Bone marrow (tissue), 2 donors: ENCODE measurements at places on chromosomes 3 and 15.

DNA sequence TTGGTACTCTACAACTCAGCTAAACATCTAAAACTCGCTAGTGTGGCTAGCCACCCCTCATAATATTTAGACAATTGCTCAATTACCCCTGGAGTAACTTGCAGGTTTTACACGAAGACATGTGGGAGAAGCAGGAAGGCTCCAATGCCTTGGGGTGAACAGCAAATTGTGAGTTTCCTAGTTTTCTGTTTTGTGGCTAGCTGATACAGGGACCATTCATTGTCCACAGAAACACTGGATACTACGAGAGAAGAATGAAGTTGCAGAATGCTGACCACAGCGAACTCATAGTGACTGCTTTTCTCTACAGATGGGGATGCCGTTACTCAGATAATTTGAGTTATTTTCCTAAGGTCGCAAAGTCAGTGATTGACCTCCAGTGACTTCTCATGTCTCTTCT lies 212.9 kb downstream of the P3H2 start:
- DNase-seq = no peak

DNA sequence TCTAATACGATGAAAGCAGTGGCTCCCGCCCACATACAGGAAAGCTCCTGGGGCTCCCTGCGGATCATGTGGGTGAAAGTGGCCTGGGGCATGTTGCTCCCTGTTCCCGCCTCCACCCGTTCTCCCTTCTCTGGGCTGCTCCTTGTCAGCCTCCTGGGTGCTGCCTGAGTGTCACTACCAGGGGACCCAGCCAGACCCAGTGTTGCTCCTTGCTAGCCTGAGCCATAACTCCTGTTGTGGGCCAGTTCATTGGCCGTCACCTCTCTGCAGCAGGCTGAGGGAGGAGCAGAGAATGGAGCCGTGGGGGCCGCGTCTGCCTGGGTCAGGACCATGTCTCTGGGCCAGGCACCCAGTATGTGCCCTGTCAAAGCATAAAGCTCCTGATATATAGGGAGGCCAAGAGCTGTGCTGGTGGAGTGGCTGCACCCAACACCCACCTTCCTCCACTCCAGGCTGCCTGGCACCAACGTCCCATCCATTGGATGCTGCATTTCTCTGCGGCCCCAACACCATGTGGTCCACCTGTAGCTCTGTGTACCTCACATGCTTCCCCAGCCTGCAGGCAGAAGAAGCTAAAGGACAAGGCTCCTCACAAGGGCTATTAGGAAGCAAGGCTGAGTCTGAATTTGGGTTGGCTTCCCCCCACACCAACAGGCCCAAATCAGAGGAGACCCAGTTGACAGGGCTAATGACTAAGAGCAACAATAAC lies 40.5 kb downstream of the KLF13 start:
- no peak for DNase-seq

- DNase-seq = no peak
Observed at GRCh38 chr3:126360714-126361060, 3.5 kb upstream of the KLF15 start.

DNA sequence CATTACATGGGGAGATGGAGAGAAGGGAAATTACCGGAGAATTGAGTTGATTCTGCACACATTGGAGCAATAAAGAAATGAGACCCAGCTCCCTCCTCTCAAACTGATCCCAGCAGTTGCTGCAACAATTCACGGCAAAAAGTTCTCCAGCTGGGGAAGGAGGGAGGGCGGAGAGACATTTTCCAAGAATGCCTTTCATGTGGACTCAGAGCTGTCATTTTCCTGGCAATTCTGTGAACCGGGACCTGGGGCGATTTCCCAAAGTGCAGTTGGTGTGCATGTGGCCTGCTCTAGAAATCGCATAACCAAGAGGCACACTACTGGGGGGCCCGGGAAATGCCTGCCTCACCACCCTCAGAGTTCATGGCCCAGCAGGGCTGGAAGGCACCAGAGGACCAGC lies 48.7 kb upstream of the IREB2 start:
- no peak for DNase-seq

GRCh38 chr3:107795514-107796094 lies 272.8 kb downstream of the BBX start:
- no peak for DNase-seq

DNA sequence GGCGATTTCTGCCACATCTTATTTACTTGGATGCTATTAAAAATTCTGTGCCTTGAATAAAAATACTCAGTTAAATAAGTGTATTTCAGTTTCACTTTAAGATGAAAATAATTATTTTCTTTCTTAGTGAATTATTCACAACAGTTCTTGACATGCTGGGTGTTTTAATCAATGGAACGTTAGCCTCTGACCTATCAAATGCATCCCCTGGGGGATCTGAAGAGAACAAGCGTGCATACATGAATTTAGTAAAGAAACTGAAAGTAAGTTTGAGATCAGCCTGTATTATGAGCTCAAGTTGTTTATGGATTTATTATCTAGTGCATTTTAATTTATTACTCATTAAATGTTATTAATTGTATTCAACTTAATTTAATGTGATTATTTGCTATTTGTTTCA lies 597 bp downstream of the P2RY12 start:
- DNase-seq = no peak

GRCh38 chr3:134955874-134956273 lies 160.8 kb downstream of the EPHB1 start:
- no peak for DNase-seq

DNA sequence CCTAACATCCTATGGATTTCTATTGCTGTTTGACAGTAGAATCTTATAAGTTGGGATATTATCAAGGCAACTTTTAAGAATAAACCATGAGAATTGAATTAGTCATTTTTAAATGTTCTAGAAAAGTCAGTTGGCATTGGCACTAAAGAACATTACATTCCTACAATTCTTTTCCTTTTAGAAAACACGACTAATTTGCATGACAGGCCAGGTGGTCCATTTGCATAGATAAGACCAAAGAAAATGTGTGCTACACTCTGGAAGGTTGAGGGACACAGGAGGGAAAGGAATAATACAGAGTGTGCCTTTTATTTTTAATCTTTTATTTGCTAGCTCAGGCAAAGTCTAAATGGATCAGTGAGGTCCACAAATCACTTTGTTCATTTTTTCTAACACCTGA lies 962.3 kb downstream of the EPHA3 start:
- DNase-seq = no peak

GRCh38 chr3:160210799-160211221 lies 14.4 kb upstream of the C3orf80 start:
- no peak for DNase-seq

GRCh38 chr3:107950417-107950816 lies 140.4 kb downstream of the CD47 start:
- no peak for DNase-seq

DNA sequence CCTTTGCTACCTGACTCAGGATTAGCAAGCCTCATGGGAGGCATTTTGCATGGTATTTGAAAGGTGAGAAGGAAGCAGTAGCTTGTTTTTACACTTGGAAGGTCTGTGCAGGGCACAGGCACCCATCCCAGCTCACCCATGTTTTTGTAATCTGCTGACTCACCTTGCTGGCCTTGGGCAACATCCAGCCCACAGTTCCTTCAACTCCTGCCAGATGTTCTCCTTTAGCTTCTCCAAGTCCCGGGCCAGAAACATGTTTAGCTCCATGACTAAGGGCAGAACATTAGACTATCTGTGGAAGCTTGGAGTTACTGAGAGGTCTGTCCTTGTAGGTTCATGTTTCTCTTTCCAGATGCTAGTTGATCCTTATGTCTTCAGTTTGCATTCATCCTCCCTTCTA lies 12.4 kb upstream of the ZNF770 start:
- DNase-seq = no peak

GRCh38 chr15:34206011-34206410 lies 3.9 kb downstream of the KATNBL1 start:
- DNase-seq = no peak

- no peak for DNase-seq
Observed at GRCh38 chr3:177563243-177563780, 366.0 kb upstream of the TBL1XR1 start.

- DNase-seq = no peak
Observed at GRCh38 chr15:34732430-34732829, 22.4 kb downstream of the GJD2 start.

- no peak for DNase-seq
Observed at GRCh38 chr3:34886443-34886842, 752.9 kb upstream of the ARPP21 start.

- DNase-seq = no peak
Observed at GRCh38 chr15:75228787-75229186, 27.1 kb downstream of the C15orf39 start.

DNA sequence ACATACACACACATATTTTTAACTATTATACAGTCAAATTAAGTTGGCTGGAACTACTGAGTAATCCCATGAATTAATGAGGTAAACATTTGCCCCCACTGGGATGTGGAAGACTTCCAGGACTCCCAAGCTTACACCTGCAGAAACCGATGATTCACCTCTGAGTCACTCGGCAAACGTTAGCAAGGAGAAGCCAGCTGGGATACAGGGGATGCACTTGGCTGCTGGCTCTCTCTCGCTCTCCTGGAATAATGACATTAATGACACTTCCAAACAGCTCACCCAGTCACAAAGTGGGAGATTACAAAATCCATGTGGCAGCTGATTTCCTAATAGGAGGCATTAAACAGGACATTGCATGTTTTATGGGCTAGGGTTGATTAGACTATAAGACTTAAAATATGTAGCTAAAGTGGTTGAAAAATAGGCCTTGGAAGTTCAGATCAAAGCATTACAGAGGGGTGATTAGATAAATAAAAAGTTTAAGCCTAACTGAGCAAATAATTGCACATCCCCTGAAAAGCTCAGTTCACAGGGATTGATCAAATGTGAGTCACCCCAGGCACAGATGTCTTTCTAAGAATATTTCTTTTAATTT lies 500.9 kb downstream of the SOX2 start:
- no peak for DNase-seq

DNA sequence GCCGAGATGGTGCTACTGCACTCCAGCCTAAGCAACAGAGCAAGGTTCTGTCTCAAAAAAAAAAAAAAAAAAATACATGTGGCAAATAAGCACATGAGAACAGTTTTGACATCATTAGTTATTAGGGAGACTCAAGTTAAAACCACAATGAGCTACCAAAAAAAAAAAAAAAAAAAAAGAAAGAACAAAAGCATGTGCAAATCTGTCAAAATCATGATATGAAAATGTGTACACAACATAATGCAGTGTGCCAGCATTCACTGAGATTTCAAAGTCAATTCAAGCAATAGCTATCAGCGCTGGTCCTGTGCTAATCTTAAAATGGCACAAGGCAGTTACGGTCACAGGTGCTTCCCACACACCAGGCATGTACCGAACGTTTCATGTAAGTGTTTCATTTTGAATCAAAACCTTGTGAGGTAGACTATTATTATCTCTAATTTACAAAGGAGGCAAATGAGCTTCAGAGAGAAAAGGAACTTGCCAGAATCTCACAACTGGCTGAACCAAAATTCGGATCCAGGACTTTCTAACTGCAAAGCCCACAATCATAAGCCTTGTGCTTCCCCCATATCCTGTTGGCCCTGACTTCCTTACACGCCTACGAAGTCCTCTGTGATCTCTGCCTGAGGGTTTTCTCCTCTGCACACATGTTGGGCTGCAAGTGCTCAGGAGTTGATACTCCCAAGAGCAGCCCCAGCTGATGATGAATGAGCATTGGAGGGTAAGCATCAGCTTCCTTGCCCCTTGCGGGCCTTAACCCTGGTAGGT lies 200.1 kb upstream of the PROK2 start:
- peak; percentile 62 for DNase-seq

GRCh38 chr15:84764989-84765388 lies 16.6 kb downstream of the ZNF592 start:
- DNase-seq = no peak

- DNase-seq = no peak
Observed at GRCh38 chr3:100419406-100419805, 18.1 kb downstream of the LNP1 start.

DNA sequence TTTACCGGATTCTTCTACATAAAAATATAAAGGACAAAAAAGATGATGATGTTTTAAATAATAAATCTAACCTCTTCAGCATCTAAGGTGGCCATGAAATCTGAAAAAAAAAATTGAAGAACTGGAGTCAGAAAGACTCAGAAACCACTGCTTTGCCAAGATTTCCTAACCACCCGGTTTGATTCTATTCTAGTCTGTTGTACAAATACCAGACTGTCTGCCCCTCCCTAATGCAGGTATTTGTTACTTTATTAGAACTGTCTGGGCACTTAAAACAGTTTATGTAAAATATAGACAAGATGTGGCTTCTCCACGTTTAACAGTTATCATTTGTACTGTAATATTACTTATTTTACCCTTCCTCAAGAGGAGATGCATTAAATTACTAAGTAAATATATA lies 48.8 kb downstream of the UACA start:
- no peak for DNase-seq

GRCh38 chr15:96804754-96805153 lies 474.3 kb downstream of the NR2F2 start:
- DNase-seq = no peak

- no peak for DNase-seq
Observed at GRCh38 chr3:169563775-169564059, 99.8 kb downstream of the MECOM start.

DNA sequence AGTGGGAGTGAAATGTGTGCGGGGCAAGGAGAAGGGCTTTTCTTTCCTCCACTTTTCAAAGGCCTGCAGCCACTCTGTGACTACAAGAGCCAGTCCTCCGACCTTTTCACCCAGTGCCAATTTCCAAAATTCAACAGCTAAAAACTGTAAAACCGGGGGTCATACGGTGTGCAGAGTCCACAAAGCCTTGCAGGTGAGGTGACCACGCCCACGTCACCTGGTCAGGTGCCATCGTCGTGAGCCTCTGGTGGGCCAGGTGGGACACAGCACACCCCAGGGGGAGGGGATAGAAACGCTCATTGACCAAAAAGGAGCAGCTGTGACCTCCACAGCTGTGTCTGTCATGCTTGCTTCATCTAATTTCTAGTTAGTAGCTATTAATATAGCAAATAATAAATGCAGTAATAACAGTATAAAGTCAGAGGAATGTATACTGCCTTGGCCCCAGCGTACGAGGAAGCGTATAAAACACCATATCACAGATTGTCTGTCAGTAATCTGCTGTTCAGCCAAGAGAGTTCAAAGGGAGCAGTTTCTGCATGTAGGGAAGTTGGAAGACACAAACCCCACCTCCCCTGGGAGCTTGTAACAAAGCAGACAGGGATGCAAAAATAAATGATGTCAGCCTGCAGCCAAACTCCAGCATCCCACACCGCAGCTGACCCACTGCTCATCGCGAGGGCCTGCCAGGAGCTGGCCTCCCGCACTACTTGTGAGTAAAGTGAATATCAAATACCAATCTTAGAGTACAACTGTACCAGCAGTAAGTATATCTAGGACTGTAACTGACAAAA lies 86.7 kb downstream of the VGLL4 start:
- no peak for DNase-seq
